T-helper 17 cell (primary cell): ENCODE measurements at places on chromosomes 6 and 20.

GRCh38 chr20:47315339-47316056, 41.0 kb downstream of the ZMYND8 start:
- no peak for DNase-seq

- no peak for DNase-seq
Observed at GRCh38 chr20:32457479-32457986, 99.4 kb downstream of the ASXL1 start.

DNA sequence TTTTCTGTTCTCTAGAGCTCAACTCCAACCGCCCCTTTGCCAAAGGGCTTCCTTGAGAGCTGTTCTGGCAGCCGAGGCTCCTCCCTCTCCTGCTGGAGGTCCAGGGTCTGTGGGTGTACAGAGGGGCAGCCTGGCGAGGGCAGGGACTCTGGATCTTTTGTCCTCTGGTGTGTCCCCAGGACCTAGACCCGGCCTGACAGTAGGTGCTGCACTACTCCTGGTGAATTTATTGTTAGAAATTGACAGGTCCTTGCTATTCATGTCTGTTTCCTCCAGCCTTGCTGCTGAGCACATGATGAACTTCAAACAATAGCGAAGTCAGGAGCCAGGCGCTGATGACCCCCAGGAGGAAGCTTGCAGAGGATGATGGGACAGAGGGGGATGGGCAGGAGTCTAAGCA, 234.7 kb upstream of the SULF2 start:
- no peak for DNase-seq

DNA sequence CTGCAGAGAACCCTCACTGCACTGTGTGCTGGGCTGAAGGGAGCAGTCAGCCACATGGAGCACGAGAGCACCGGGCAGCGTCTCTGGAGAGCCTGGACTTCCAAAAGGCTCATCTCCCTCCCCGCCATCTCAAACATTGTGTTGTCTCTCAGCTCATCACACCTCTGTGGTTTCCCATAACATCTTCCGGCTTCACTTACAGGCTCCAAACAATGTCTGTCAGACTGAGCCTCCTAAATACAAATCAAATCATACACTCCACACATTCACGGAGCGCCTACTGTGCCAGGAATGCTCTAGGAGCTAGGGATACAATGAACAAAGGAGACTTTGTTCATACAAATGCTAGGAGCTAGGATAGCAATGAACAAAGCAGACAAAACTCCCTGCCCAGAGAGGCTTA, 398.0 kb downstream of the RNGTT start:
- no peak for DNase-seq

GRCh38 chr6:118574051-118574865, 26.2 kb downstream of the PLN start:
- DNase-seq, result no peak
